ENCODE measurements at places on chromosomes 13 and 19.
A peak's percentile ranks its signal among the peaks of the same experiment; 100 is the strongest.

DNA sequence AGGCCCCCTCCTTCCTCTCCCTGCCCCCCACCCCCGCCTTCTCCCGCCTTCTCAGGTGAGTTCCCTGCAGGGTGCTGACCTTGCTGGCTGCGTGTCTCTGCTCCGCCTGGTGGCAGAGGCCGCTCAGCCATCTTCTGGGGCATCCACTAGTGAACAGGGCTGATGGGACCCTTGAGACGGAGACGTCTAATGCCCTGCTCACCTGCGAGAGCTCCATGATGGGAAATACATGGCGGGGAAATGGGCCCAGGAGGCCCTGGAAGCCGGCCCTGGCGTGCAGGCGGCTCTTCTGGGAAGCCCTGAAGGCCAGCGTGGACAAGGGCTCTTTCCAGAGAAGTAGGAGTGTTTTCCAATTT lies 15.2 kb upstream of the F7 start:
- DNase-seq = no peak

DNA sequence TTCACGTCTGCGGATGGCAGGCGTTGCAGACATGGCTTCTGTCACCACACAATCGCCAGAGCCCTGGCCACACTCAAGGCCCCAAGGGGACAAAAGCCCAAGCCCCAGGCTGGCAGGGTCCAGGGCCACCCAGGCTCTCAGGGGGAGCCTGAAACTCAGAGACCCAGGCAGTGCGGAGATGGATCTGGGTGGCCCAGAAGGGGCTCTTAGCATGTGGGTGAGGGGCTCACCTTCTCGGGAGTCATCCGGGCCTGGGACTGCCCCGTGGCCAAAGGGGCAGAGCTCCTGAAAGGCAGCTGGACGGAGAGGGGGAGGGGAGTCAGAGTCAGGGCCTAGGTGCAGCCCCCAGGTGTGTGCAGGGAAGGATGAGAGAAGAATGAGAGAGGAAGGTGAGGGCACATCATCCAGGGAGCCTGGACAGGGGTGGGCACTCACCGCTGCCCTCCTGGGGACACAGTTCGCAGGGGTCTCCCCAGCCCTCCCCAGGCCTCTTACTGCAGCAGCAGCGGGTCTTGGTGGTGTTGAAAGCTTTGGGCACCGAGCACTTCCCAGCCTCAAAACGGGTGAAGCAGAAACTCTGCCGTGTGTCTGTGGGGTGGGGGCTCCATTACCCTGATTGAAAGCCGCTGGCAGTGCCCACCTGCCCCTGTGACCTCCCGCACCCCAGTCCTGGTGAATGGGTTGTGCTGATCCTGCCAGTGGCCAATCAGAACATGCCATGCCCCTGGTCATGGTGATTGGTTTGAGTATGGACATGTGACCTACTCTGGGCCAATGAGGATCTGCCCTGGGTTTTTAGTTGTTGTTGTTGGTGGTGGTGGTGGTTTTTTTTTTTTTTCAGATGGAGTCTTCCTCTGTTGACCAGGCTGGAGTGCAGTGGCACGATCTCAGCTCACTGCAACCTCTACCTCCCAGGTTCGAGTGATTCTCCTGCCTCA lies 37.4 kb downstream of the CCL25 start:
- DNase-seq = no peak

GRCh38 chr19:47540748-47541147 lies 25.9 kb upstream of the NAPA start:
- DNase-seq = no peak

DNA sequence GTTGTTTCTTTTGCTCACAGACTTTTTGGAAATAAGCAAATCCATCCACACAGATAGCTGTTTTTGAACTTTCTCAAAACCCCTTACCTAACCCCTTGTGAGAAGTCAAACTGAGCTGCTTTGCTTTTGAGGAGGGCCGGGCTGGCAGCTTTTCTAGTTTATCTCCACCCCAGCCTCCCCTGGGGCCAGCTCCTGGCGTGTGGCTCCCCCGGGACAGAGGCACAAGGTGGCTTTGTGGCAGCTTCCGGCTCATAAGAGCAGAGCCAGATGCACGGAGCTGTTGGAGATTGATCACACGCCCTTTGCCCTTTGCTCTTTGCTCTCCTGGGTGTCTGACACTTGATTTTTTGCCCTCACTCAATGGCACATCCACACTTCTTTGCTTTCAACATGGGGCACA lies 24.9 kb upstream of the RNF113B start:
- no peak for DNase-seq

GRCh38 chr13:93307651-93308050 lies 81.0 kb downstream of the GPC6 start:
- DNase-seq = no peak

- no peak for DNase-seq
Observed at GRCh38 chr19:37309834-37310575, 60.9 kb upstream of the ZNF527 start.

DNA sequence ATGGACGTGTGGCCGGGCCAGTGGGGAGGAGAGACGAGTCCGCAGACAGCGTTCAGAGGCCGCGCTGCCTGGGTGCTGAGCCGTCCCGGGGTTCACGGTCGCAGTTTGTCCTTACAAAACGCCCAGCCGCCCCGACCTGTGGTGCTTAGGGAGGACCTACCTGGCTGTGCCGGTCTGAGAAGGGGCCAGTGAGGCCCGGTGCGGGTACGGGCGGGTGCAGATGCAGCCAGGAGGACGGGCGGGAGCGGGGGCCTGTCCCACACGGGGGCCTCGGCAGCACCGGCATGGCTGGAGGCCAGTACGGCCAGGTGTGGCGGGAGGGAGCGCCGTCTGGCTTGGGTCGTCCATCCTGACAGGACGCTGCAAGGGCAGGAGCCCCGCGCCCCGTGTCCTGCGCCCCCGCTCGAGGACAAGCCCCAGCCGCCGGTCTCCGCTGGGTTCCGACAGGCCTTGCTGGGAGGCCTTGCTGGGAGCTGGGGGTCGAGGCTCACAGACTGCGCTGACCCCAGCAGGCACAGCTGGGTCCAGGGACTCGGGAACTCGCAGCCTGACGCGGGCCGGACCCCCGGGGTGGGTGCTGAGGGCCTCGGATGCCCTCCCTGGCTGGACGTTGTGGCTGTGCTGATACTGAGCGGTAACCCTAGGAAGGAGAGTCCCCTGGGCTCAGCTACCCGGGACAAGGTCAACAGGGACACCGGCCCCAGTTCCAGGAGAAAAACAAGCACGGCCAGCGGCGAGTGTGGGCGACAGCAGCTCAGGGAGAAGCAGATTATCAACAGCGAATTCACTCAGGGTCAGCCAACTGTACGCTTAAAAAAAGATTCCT lies 5.3 kb upstream of the PROZ start:
- DNase-seq = no peak

- no peak for DNase-seq
Observed at GRCh38 chr19:33988601-33989000, 183.7 kb upstream of the LSM14A start.

GRCh38 chr19:41426952-41427646 lies at the start of gene B3GNT8:
Gene B3GNT8, minus strand, starts transcription at chr19:41427374. Its CDS starts 596 bp downstream, at chr19:41426778.
- DNase-seq = peak; percentile 69
